ENCODE measurements at places on chromosomes 6 and 20.

DNA sequence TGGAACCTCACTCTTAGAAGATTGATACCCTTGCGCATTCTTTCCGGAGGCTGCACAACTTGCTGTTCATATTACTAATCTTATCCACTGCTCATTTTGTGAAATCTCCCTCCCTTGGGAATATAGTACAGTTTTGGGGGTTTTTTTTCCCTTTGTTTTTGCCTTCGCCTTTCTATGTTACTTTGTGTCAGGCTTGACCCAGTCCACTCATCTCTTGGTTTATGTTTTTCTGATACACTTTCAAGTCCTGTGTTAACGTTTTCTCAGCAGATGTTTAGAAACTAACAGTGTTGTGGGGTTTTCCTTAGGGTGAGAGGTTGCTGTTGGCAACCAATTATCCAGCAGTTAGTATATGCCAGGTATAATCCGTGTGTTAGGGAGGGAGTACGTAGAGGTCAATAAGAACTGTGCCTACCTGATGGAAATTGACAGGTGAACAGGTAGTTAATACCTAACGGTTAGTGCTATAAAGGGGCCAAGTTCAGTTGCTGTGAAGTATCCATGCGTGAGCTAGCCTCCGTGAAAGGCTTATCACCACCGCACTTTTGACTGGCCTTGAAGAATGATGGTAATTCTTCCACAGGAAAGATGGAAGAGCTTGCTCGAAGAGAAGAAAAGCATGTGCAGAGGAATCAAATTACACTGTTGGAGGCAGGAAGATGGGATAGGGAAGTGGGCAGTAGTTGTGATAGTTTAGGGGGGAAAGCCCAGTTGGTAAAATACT is 1.4 kb downstream of the NFYA start:
- no peak for DNase-seq

DNA sequence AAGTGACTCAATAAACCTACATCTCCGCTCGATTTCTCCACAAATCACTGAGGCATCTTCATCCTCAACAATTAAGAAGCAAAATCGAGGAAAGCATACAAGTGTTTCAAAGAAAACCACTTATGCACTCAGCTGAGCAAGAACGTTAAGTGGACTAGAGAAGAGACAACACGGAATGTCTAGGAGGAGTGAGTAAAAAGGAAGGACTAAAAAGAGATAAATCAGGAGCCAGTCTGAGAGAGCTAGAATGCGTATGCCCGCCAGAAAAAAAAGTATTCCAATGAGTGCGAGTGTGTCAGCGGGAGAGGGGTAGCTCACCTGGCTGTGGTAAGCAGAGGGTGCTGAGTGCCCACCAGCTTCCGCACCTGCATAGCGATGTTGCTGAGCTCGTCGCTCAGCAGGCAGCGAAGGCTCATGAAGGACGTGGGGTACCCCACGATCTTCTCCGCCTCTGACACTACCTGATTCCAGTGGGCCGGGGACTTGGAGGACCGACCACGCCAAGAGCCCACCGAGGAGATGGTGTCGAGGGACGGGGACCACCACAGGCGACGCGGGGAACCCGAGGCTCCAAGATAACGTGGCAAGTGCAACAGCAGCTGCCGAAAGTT is 587 bp downstream of the PDSS2 start:
- peak; percentile 8 for DNase-seq

GRCh38 chr6:129590408-129591022 is 119.5 kb downstream of the ARHGAP18 start:
- DNase-seq, result no peak

DNA sequence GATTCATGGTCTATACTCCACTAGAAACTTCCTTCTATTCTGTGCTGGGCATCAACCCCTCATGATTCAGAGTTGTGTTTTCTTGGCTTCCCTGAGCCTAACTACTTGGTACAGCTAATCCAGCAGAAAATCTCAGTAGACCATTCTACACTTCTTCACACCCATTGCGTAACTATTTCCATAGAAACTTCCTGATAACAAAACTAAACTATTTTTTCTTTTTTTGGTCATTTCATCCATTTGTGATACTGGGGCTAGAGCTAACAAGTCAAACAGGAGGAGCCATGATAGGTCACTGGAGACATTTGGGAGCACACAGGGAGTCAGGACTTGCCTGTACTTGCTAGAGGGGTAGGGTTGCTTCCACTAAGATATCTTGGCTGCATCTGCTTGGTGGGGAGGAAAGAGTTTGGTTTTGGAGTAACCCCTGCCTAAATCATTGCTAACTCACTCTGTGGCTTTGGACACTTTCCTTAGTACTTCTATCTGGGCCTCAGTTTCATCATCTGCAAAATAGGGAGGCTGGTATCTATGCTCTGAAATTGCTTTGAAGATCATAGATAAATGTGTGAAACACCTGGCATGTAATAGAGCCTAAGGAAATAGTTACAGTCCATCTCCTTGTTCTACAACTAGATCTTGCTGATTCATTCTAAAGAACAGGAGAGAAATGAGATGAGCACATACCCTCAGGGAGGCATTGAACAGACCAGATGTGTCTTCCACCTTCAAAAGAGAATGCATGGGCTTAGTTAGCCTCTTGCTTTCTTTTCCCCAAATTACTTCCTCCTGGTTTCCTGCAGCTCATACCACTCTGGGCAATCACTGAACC is 127.9 kb upstream of the ADGRF1 start:
- no peak for DNase-seq

- DNase-seq, result no peak
Measured at GRCh38 chr6:11528996-11529395, 8.6 kb upstream of the TMEM170B start.

DNA sequence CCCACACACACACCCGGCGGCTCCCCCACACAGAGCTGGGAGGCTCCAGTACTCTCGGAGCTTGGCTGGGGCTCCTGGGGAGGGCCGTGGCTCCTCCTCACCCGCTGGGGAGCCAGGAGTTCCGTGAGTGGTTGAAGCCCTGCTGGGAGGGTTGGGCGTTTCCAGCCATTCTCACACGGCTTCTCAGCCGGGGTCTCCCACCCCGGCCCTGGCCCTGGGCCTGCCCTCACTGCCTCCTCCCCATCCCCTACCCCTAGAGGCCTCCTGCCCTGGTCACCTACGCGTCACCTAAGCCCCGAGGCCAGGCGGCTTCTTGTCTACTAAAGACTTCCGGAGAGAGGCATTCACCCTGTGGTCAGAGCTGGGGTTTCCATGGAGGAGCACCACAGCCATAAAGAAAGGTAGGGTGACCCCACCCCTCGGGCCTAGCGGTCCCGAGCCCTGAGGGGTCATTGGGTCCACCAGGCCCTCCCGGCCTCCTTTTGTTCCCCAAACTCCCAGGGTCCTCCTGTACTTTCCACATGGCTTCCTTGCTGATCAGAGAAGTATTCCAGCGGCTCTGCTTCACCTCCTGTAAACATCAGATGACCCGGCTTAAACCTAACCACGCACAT is 99.3 kb downstream of the TTLL2 start:
- DNase-seq, result no peak

DNA sequence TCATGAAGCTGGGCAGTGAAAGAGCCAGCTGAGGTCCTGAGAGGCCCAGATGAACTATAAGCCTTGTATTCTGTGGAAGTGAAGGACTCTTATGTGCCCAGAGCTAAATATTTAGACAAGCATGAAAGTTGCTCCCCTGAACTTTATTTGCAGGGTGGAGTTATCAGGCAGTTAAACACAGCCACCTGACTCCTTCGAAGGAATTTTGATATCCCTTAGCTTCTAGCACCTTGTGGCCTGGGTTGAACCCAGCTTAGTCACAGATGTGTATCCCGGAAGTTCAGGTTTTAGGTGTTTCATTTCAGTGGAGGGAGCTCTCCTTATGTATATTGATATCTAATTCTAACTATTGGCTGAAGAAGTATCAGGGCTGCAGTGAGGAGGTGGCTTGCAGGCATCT is 20.4 kb downstream of the NR2E1 start:
- DNase-seq, result no peak

DNA sequence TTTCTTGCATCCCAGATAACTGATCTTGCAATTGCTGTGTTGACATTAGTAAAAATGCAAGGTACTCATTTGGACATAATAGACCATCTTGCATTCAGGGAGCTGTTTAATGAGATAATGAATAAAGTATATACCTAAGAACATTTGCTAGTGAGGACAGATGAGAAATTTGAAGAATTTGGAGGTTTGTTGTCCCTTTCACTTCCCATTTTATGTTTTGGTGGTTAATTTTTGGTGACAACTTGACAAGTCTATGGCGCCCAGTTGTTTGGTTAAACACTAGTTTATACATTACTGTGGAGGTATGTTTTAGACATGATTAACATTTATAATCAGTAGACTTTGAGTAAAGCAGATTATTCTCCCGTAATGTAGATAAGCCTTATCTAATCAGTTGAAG is 300.2 kb upstream of the SYNCRIP start:
- no peak for DNase-seq

Data from stimulated activated CD4-positive, alpha-beta T cell treated with anti-CD3 and anti-CD28 coated beads, Interleukin-15, amount 100 ng/mL, for 1 hour (primary cell).